ENCODE measurements at places on chromosomes 4 and X.

DNA sequence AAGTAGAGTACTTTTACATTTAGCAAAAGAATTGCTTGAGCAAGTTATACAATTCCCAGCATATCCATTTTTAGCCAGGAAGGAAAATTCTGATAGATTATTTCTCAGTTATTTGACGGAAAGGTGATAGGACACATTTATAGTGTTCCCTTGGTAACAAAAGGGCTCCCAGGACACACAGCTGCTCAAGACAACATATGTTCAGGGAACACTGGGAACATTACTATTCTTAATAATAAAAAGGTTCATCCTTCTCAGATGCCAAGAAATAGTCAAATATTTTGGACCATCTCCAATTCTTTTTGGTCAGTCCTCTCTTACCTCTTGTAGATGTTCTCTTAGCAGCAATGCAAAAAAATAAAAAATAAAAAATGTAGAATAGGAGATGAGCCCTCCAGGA lies 66.8 kb upstream of the SMAD1 start:
- no peaks in the 10 kb centered on the region for H3K27me3 ChIP-seq
- DNase-seq = no peak
- no peak overlapping the region for H3K4me3 ChIP-seq
- no peak overlapping the region for H3K27ac ChIP-seq
- no peaks in the 10 kb centered on the region for H3K36me3 ChIP-seq

DNA sequence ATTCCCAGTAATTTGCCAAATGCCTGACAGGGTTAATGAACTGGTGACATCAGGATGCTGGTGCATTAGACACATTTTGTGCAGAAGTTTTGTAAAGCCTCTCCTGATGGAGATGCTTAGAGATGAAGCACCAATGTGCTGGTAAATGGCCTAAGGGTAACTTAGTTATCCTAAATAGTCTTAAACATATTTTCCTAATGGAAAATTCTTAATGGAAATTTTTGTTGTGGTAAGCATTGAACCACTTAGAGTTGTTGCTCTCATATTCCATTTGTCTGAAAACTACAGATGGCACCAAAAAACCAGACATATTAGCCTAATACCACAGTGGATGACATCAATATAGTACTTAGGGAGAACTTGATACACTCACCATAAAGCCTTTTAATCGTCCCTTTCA lies 154.5 kb upstream of the ANK2 start:
- no peaks in the 10 kb centered on the region for H3K4me1 ChIP-seq
- no peak for DNase-seq
- H3K36me3 ChIP-seq = no peaks in the 10 kb centered on the region
- no peak overlapping the region for H3K4me3 ChIP-seq
- H3K27me3 ChIP-seq = no peaks in the 10 kb centered on the region

DNA sequence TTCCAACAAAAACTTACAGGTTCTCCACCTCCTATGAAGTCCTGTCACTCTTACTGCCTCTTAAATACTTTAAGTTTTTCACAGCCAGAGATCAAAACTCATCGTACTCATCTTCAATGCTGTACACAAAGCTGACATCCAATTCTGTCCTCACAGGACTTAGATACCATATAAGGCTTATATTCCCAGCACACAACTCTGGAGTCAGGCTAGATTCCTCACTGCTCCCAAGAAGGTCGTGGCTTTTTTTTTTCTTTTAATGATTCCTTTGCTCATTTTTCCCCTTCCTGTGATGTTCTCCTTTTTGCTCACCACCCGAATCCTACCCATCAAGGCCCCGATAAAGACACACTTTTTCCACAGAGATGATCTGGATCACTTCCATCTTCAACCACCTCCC lies 914 bp downstream of the TRAPPC2 start:
- no peak for DNase-seq
- peaks cover 6% of the 10 kb centered on the region for H3K4me1 ChIP-seq
- H3K4me3 ChIP-seq = peak overlapping the region; percentile 92
- H3K27me3 ChIP-seq = no peaks in the 10 kb centered on the region
- H3K27ac ChIP-seq = peak overlapping the region; percentile 91
- no peaks in the 10 kb centered on the region for H3K36me3 ChIP-seq

DNA sequence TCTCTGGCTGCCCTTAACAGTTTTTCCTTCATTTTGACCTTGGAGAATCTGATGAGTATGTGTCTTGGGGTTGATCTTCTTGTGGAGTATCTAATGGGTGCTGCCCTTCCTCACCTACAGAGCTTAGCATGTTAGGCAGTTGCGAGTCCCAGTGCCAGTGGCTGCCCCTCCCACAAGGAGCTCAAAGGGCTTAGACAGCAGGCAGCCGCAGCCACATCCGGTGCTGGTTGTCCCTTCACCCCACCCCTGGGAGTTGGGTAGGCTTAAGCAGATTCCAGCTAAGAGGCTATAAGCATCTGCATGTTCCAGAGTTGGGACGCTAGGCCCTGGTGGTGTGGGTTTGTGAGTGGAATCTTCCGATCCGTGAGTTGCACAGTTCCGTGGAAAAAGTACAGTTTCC lies 322.1 kb upstream of the ARX start:
- no peaks in the 10 kb centered on the region for H3K4me1 ChIP-seq
- no peak for DNase-seq
- no peak overlapping the region for H3K27ac ChIP-seq
- no peaks in the 10 kb centered on the region for H3K36me3 ChIP-seq
- H3K4me3 ChIP-seq = no peak overlapping the region
- H3K27me3 ChIP-seq = no peaks in the 10 kb centered on the region

- no peak for DNase-seq
- H3K27ac ChIP-seq = peak overlapping the region; percentile 46
- peaks cover 4% of the 10 kb centered on the region for H3K4me1 ChIP-seq
These were observed 49.2 kb upstream of the FAM9C start for GRCh38 chrX:13093529-13094140.

DNA sequence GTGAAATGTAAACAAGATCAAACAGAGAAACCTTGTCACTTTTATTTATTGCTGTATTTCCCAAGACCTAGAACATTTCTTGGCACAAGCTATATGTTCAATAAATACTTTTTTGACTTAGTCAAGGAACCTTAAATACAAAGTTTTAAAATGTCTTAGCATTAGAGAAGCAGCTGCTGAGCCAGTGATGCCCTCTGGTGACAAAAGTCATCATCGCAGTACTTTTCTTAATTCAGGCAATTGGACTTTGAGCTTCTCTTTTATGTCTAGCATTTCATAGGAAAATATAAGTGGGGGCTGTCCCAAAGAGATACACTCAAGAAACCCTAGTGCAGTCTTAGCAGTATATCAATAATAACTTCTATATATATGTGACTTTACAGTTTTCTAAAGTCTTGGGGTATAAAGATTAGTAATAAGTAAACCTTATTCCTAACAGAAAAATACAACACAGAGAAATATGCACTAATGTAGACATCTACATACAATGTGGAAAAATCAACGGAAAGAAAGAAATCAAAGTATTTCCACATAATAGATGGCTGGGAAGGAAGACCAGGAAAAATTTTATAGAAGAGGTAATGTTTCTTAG lies 118.4 kb downstream of the DTHD1 start:
- H3K36me3 ChIP-seq = no peaks in the 10 kb centered on the region
- H3K4me1 ChIP-seq = no peaks in the 10 kb centered on the region
- H3K27ac ChIP-seq = no peak overlapping the region
- H3K27me3 ChIP-seq = no peaks in the 10 kb centered on the region

- no peaks in the 10 kb centered on the region for H3K36me3 ChIP-seq
- no peak overlapping the region for H3K27ac ChIP-seq
These were observed 460.8 kb downstream of the SLITRK2 start for GRCh38 chrX:146278381-146278780.

DNA sequence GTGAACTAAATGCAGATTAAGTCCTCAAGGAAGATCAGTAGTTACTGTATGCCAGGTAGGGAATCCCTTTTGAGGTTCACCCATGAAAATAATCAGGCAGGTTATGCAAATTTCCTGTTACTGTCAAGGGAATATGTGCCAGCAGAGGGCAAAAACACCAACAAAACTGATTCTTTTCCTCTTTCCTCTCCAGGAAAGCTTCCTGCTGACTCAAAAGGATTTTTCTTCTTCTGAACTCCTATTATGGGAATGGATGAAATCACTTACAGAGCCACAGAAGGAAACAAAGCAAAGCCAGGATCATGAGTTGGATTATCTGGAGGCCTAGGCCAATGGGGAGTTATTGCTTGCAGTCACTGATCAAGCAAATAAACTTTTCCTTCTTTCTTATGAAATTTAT lies 49.7 kb downstream of the TMPRSS11F start:
- H3K4me3 ChIP-seq = no peak overlapping the region
- no peaks in the 10 kb centered on the region for H3K27me3 ChIP-seq
- no peak for DNase-seq
- no peaks in the 10 kb centered on the region for H3K36me3 ChIP-seq

DNA sequence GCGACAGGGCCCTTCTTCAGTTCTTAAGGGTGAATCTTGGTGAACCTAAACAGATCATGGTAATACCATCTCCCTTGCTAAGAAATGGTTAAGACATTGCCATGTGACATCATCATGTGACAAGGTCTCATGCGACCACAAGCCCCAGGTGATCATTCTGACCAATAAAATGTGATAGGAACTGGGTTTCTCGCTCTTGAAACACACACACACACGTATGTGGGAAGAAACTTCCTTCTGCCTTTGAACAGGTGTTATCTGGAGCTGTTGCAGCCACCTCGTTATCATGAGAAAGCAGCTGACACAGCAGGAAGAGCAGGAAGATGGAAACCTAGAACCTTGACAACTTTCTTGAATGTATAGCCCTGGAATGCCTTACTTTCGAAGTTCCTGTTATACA lies 10.2 kb downstream of the SOD3 start:
- DNase-seq = no peak
- H3K4me3 ChIP-seq = no peak overlapping the region
- H3K27me3 ChIP-seq = peaks cover 19% of the 10 kb centered on the region
- H3K36me3 ChIP-seq = peaks cover 6% of the 10 kb centered on the region
- no peak overlapping the region for H3K27ac ChIP-seq
- H3K4me1 ChIP-seq = no peaks in the 10 kb centered on the region

GRCh38 chrX:131704136-131704695 lies 160.3 kb downstream of the OR13H1 start:
- no peak for DNase-seq
- no peak overlapping the region for H3K4me3 ChIP-seq
- H3K4me1 ChIP-seq = no peaks in the 10 kb centered on the region
- H3K27me3 ChIP-seq = no peaks in the 10 kb centered on the region

- no peaks in the 10 kb centered on the region for H3K4me1 ChIP-seq
- DNase-seq = no peak
- no peak overlapping the region for H3K4me3 ChIP-seq
- H3K27ac ChIP-seq = no peak overlapping the region
- H3K36me3 ChIP-seq = peaks cover 7% of the 10 kb centered on the region
These were observed 87.9 kb downstream of the EVC start for GRCh38 chr4:5798946-5799345.

DNA sequence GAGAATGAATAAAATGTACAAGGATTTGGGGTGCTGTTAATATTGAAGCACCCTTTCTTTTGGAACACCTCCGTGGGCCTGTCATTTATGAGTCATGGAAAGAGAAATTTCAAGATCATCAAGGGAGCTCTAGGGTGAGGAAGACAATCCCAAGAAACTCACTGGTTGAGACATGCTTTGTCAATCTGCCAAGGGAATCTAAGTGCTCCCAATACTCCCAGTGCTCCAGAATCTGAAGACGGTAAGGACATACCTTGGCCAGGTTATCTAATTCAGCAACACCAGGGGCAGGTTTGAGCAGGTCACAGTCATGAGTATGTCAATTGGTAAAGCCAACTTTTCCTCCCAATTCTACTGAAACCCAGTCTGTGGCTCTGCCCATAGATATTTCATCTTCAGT lies 556.4 kb upstream of the CPEB2 start:
- no peaks in the 10 kb centered on the region for H3K27me3 ChIP-seq
- H3K27ac ChIP-seq = no peak overlapping the region
- no peaks in the 10 kb centered on the region for H3K4me1 ChIP-seq
- H3K36me3 ChIP-seq = no peaks in the 10 kb centered on the region
- H3K4me3 ChIP-seq = no peak overlapping the region

DNA sequence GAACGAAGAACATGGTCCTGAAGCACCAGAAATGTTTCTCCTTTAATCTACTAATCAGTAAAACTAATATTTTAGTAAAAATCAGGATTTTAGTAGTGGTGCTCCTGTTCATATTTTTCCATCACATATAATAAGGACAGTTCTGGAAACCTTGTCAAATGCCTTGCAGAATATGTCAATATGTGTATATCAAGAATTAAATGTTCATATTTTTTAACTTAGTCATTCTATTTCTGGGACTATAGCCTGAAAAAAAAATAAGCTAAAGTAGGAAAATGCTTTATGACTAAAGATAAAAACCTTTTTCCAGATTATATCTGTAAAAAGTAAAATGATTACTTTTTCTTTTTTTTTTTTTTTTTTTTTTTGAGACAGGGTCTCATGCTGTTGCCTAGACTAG lies 65.1 kb downstream of the MAB21L2 start:
- H3K27ac ChIP-seq = no peak overlapping the region
- H3K4me1 ChIP-seq = no peaks in the 10 kb centered on the region
- no peak for DNase-seq
- no peaks in the 10 kb centered on the region for H3K27me3 ChIP-seq
- H3K36me3 ChIP-seq = no peaks in the 10 kb centered on the region

GRCh38 chr4:137998666-137999429 lies 243.3 kb downstream of the SLC7A11 start:
- DNase-seq = no peak
- no peaks in the 10 kb centered on the region for H3K36me3 ChIP-seq
- H3K4me3 ChIP-seq = no peak overlapping the region
- H3K4me1 ChIP-seq = no peaks in the 10 kb centered on the region

DNA sequence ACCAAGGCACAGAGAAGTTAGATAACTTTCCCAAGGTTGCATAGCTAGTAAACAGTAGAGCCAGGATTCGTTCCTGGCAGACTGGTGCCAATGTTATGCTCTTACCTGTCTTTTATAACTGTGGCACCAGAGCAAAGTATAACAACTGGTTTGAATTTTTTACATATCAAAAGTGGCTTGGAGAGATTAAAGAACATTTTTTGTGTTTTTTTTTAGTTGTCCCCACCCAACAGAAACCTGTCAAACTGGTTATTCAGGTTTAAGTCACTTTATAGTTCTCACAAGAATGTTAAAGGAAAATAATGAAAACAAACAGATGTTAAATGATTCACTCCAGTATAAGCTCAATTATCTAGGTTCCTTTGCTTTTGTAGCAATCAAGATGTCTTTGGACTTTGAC lies 15.6 kb upstream of the FAM47E start:
- peaks cover 19% of the 10 kb centered on the region for H3K4me1 ChIP-seq
- H3K27me3 ChIP-seq = no peaks in the 10 kb centered on the region
- DNase-seq = peak; percentile 92

DNA sequence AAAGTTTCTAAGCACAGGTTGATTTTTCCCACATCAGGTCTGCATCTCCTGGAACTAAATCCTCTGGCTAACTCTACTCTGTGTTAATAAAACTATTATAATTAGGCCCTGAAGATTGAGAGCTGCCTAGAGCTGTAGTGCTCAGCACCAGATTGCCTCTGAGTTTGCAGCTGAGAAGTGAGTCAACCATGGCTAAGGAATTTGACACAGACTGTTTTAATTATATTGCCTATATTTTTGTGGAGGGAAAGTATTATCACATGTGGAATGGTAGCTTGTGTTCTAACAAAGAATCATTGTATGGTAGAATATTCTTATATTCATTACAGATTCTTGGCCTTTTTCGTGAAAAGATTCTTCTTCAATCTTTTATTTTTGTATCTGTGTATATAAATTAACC lies 1907.6 kb upstream of the TENM3 start:
- no peak overlapping the region for H3K4me3 ChIP-seq
- no peaks in the 10 kb centered on the region for H3K27me3 ChIP-seq
- H3K36me3 ChIP-seq = no peaks in the 10 kb centered on the region
- no peak for DNase-seq
- no peak overlapping the region for H3K27ac ChIP-seq
- no peaks in the 10 kb centered on the region for H3K4me1 ChIP-seq

GRCh38 chr4:161403781-161404180 lies 760.0 kb downstream of the FSTL5 start:
- no peak overlapping the region for H3K27ac ChIP-seq
- no peak for DNase-seq
- H3K36me3 ChIP-seq = no peaks in the 10 kb centered on the region

Measured in small intestine (tissue), 16 donors.